ENCODE measurements at places on chromosomes 5 and 9.

DNA sequence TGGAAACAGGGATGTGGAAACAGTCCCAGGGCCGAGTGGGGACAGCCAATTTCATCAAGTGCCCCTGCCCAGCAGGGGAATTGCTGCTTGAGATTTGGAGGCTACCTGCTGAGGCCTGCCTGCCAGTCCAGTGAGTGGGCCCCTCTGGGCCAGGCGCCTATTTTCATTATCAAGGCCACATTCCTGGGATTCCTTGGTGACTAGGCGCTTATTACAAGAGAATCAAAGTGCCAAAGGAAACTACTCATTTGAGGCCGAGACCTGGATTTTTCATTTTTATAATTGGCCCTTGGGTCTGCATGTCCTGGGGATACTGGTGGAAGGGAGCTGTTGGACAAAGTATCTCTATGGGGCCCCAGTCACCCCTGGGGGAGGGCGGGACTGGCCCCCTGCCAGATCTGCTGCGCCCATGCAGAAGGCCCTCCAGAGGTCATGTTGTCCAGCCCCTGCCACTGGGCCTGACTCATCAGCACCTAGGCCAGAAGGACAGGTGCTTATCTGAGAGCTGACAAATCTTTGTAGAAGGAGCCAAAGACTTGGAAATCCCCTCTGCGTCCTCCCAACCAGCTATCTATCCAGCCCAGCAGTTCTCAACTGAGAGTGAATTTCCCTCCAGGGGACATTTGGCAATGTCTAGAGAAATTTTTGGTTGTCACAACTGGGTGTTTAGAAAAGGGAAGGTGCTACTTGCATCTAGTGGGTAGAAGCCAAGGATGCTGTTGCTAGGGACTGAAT, 45.6 kb downstream of the FOXI1 start:
- DNase-seq = no peak

- no peak for DNase-seq
Observed at GRCh38 chr9:38428062-38428461, 3.8 kb upstream of the IGFBPL1 start.

DNA sequence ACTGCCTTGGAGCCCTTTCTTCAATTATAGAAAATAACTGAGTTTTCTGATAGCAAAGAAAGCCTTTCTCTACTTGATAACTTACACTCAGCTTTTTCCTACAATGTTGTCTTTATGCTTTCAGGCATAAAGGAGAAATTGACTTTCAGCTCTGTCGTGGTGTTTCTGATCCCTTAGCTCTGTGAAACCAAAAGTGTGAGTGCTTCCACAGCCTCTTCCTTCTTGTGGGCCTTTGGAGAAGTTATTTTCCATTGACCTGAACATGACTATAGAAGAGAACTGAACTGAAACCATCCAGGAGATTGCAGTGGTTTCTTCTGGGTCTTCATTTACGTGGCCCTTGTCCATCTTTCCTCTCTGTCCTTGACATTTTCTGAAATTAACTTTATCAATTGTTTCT, 59.5 kb upstream of the EQTN start:
- DNase-seq = no peak

DNA sequence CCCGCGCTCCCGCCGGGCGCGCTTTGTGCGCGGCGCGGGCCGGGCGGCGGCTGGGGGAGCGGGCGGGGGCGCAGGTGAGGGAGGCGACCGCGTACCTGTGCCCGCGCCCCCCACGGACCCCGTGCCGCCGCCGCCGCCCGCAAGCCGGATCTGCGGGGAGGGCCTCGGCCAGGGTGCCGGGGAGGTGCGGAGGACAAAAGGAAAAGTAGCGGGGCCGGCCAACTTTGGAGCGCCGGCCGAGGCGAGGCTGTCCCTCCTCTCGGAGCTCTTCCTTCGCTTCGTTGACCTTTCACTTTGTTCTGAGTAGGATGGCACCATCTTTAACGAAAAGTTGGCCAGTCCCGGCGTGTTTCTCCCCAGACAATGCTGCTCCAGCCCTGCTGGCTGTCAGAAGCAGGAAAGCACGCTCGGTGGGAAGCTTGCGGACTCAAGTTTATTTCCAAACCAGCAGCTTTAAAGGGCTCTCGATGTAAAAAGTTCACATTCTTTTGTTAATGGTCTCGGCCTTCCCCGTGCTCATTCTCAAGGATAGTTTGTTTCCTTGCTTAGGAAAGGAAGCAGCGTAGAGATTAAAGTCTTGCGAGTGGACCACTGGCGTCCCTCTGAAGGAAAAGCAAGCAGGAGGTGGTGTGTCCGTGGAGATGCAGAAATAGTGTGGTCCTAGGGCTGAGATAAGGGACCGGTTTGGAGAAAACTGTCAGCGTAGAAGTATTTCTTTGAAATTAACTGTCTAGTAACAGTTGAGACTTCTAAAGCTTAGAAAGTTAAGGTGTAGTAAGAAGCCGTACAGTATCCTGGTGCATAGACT, 639 bp downstream of the EHMT1 start:
- no peak for DNase-seq

DNA sequence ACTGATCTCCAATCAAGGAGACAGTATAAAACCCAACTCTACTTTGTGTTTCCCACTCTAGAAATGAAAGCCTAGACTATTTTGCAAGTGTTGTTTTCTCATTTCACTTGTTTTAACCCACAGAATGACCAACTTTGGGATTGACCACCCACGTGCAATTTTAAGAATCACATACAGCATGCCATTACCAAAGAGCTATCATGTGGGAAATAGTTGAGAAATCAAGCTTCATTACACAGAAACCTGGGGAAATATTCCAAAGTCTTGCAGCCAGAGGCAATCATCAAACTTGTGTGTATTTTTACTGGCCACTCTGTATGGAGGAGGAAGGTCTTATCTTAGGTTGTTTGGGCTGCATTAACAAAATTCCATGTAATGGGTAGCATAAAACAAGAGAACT, 451.4 kb upstream of the DAB2 start:
- no peak for DNase-seq
